ENCODE measurements at places on chromosomes 3 and 15.

DNA sequence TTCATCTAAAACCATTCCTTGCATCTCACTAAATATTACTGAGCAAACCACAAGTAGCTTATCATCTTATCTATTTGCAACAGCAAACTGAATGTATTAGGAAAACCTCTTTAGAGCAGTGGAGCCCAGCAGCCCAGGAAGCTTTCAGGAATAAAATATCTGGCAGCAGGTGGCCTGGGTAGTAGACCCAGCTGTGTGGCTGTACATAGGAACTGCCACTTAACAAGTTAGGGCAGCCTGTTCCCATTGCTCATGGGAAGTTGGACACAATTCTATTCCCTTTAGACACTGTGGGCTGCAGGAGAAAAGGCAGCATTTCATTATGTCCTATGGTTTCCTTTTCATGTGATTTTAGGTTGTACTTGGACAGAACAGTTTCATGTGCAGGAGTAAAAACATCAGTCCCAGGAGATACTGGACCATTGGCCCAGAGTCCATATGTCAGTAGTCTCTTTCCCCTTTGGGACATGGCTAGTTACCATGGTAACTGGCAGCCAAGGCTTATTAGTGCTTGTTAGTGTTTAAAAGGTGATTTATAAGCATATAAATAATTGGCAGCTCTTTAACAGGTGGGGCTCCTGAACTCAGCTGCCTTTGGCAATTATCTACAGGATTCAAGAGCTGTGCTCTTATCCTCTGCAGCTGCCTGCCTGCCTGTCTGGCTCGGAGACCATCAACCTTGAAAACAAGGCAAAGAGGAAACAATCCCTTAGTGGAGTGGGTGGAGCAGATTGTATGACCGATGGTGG, 28.9 kb upstream of the LSAMP start:
- peak; percentile 15 for DNase-seq

- no peak for DNase-seq
Measured at GRCh38 chr15:55133972-55134371, 62.8 kb downstream of the RSL24D1 start.

DNA sequence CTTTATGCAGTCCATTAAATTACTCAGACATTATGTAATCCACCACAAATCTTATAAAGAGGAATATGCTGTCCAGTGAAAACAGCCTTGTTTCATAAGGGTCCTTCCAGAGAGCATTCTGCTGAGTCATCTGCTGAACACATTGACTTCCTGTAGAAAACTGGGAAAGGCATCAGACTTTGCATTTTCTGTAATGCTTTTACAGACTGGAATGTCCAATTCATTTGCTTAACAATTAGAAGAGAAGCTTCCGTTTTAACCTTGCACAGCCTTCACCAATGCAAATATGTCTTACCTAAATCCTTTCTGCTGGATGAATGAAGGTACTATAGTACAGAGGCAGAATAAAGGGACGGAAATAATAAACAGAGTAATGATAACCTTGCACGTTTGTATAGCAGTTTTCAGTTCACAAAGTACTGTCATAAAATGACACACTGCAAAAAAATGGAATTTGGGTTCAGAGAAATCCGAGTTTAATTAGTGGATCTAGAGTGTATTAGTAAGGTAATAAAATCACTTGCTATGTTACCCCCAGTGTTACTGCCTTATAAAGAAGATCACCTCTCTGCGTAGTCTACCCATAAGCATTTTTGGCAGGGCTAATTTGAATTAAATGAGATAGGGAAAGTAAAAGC, 301.5 kb downstream of the PYDC2 start:
- no peak for DNase-seq

- DNase-seq = no peak
Measured at GRCh38 chr15:77480859-77481633, 60.4 kb downstream of the HMG20A start.

- no peak for DNase-seq
Measured at GRCh38 chr3:38579551-38580449, 69.7 kb downstream of the SCN5A start.
